ENCODE measurements at places on chromosomes 2 and 18.
A peak's percentile ranks its signal among the peaks of the same experiment; 100 is the strongest.

GRCh38 chr2:168935810-168936581 lies 34.9 kb downstream of the G6PC2 start:
- H3K4me3 ChIP-seq = no peak overlapping the region
- no peaks in the 10 kb centered on the region for H3K27me3 ChIP-seq
- DNase-seq = no peak

DNA sequence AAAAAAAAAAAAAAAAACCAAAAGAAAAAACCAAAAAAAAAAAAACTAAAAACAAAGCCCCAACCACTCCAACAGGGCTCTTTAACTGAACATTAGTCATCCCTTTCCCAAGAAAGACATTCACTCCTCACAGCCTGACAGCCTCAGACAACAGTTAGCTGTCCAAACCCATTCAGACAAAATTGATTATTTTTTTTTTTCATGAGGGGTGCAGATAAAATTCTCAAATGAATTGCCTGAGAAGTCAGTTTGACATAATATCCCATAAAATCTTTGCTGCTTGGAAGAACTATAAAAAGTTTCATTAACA lies 206.1 kb upstream of the REV1 start:
- no peak overlapping the region for H3K27ac ChIP-seq
- H3K36me3 ChIP-seq = no peaks in the 10 kb centered on the region
- no peak overlapping the region for H3K4me3 ChIP-seq
- DNase-seq = no peak

DNA sequence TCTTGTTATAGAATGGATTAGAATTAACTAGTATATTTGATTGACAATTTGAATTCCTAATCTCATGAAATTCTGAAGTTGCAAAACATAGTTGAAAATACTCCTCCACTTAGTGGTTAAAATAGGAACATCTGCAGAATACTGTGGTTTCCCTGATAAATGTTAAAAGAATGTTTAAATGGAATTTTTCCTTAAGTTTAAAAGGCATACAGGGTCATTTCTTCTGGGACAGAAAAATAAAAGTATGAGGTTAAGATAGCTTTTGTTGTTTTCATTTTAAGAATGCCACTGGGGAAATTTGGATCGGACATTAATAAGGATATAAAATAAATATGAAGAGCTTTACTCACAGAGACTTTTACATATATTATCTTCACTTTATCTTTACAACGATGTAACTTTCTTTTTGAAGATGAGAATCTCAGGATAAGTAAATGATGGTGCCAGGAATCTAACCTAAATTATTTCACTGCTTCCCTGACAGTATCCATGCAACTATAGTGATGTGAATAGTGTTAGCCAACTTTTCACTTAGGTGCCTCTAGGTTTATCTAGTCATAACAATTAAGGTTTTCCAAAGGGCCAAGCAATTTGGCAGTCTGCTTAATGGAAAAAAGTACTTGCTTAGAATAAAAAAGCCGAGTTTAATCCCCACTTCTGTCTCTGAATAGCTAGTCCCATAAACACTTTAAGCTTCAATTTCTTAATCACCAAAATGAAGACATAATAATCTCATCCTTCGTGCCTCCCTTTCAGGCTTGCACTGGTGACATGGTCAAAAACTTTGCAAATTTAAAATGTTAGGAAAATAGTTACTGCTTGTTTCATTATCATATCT lies 151.8 kb upstream of the STK17B start:
- H3K36me3 ChIP-seq = no peaks in the 10 kb centered on the region
- H3K4me1 ChIP-seq = no peaks in the 10 kb centered on the region
- no peak overlapping the region for H3K4me3 ChIP-seq
- H3K27ac ChIP-seq = no peak overlapping the region

DNA sequence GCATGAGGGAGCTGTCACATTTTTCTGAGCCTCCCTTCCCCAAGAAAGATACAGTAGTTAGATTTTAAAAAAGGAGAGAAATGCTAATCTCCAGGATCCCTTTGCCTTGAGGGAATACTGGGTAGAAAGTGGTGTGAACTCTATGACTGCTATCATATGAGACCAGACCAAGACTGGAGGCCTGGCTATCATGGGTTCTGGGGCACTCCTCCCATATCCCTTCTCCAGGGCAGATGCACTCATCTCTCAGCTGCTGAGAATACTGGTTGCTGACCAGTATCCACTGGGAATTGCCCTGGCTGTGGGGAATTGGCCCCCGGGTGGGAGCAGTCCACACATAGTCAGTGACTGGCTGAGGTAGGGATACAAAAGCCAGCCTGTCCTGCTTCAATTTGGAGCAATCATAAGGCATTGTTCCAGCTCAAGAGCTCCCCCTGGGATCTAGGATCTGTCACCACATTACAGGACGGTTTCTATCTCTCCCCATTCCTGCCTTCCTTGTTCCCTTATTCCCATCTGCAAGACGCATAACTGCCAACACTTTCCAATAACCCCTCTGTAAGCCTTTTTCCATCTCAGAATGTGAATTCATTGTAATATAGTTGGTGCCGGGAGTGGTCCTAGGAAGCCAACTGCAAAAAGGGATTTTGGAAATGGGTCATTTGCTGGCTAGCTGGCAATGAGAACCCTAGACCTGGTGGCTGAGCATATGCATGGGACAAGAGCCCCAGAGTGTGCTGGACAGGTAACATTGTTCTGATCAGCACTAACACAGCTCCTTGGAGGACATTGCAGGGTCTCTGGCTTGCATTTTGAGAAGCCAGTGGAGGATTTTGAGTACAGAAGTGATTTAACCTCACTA lies 35.4 kb upstream of the REEP1 start:
- H3K4me1 ChIP-seq = peaks cover 10% of the 10 kb centered on the region
- no peak overlapping the region for H3K27ac ChIP-seq
- no peak for DNase-seq
- no peaks in the 10 kb centered on the region for H3K27me3 ChIP-seq

DNA sequence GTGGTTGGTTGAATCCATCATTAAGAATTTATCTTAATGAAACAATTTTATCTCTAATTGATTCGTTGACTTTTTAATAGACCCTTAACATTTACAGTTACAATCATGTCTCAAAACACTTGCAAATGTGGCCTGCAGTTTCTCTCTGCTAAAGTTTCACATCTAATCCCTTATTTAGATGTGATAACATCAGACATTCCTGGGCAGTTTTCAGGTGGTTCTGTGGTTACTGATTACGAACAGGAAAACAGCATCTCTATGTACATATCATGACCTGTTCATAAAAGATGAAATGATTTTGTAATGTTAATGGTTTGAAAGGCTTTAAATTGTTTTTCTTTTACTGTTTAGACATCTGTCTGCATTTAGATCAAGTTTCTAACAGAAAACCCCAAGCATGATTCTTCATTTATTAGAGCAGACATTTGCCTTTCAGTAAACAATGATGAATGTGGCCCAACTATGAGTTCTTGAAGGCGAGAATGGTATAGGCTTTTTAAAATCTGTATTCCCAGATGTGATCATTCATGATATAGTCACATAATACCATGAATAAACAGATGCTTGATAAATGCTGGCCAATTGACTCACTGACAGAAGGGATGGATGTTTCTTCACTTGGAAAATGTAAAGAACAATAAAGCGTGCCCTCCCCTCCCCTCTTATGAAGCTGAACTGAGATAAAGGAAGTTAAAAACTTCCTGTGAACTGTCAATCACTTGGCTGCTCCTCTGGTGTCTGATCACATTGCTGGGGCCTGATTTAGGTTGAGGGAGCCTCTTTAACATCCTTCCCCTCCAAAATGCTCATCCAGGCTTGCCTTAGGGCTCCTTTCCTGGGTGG lies 3.5 kb downstream of the CAPN14 start:
- H3K4me3 ChIP-seq = no peak overlapping the region
- no peaks in the 10 kb centered on the region for H3K27me3 ChIP-seq
- no peak overlapping the region for H3K27ac ChIP-seq
- no peak for DNase-seq

- H3K36me3 ChIP-seq = no peaks in the 10 kb centered on the region
- H3K27ac ChIP-seq = no peak overlapping the region
- no peak for DNase-seq
- H3K4me3 ChIP-seq = no peak overlapping the region
- H3K4me1 ChIP-seq = no peaks in the 10 kb centered on the region
- H3K27me3 ChIP-seq = no peaks in the 10 kb centered on the region
Observed at GRCh38 chr2:195094330-195094729, 562.7 kb upstream of the SLC39A10 start.

- H3K27ac ChIP-seq = no peak overlapping the region
- H3K36me3 ChIP-seq = no peaks in the 10 kb centered on the region
- no peaks in the 10 kb centered on the region for H3K27me3 ChIP-seq
- H3K4me3 ChIP-seq = no peak overlapping the region
- no peaks in the 10 kb centered on the region for H3K4me1 ChIP-seq
- DNase-seq = no peak
Observed at GRCh38 chr2:210157526-210157925, 13.7 kb downstream of the KANSL1L start.

GRCh38 chr2:64831134-64831976 lies 157.8 kb upstream of the SLC1A4 start:
- H3K4me3 ChIP-seq = no peak overlapping the region
- peak overlapping the region; percentile 27 for H3K27ac ChIP-seq
- H3K36me3 ChIP-seq = no peaks in the 10 kb centered on the region
- H3K4me1 ChIP-seq = no peaks in the 10 kb centered on the region

DNA sequence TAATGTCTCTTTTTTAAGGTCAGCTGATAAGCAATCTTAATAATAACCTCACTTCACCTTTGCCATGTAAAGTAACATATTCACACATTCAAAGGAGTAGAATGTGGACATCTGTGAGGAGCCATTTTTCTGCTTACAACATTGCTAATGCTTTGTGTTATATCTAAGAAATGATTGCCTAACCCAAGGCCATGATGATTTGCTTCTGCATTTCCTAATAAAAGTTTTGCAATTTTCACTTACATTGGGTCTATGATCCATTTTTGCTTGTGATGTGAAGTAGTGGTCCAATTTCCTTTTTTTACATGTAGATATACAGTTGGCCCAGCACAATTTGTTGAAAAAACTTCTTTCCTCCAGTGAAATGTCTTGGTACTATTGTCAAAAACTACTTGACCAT lies 22.0 kb downstream of the RELCH start:
- no peaks in the 10 kb centered on the region for H3K36me3 ChIP-seq
- no peak overlapping the region for H3K27ac ChIP-seq
- H3K27me3 ChIP-seq = no peaks in the 10 kb centered on the region
- H3K4me3 ChIP-seq = no peak overlapping the region
- H3K4me1 ChIP-seq = no peaks in the 10 kb centered on the region
- no peak for DNase-seq

- H3K36me3 ChIP-seq = no peaks in the 10 kb centered on the region
- no peaks in the 10 kb centered on the region for H3K27me3 ChIP-seq
- H3K4me1 ChIP-seq = no peaks in the 10 kb centered on the region
Observed at GRCh38 chr18:47719096-47719780, 211.2 kb downstream of the SMAD2 start.

DNA sequence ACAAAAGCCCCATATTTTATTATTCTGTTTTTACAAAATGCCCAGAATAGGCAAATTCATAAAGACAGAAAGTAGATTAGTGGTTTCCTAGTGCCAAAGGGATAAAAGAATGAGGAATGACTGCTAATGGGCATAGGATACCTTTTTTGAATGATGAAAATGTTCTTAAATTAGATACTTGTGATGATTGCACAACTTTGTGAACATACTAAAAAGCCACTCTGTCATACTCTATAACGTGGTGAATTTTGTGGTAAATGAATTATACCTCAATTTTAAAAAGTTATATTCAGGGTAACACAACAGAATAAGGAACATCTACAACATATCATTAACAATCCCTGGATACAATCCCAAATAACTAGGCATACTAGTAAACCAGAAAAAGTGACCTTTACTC lies 9.1 kb upstream of the FBLN7 start:
- no peak overlapping the region for H3K4me3 ChIP-seq
- H3K27me3 ChIP-seq = no peaks in the 10 kb centered on the region
- H3K4me1 ChIP-seq = no peaks in the 10 kb centered on the region
- H3K36me3 ChIP-seq = no peaks in the 10 kb centered on the region
- no peak for DNase-seq
- no peak overlapping the region for H3K27ac ChIP-seq

DNA sequence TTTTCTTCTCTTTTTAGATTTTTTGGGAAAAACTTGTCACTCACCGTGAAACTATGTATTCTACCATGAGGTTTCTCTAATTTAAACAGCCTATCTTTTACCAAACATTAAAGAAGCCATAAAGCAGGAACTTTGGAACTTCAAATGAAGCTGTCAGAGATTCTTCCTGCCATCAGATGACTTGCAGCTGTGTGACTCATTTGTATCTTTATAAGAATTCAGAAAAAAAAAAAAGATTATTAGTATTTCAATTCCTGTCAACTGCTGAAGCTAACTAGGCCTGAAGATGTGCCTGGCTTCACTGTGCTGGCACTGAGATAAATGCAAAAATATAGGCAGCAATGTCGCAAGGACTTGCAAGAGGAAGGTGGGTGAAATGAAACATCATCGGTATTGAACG lies 1399.1 kb upstream of the PIK3C3 start:
- no peak for DNase-seq
- no peak overlapping the region for H3K4me3 ChIP-seq
- H3K27me3 ChIP-seq = no peaks in the 10 kb centered on the region
- no peak overlapping the region for H3K27ac ChIP-seq
- H3K4me1 ChIP-seq = no peaks in the 10 kb centered on the region
- no peaks in the 10 kb centered on the region for H3K36me3 ChIP-seq

DNA sequence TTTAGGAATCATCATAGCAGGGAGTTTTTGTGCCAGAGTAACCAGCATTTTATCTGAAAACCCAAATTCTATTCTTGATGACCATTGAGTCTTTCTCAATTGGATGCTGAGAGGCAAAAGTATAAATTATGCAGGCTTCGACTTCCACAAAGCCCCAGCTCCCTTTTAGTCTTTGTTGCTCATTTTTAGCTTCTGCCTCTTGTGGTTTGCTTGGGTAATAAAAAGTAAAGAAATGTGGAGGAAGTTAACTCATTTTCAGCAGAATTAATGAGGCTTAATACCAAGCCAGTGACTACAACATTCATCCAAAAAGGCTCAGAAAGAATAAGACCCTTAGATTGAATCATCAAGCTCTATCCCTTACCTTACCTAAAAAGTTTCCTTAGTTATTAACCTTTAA lies 18.6 kb downstream of the ERMN start:
- H3K4me1 ChIP-seq = no peaks in the 10 kb centered on the region
- no peaks in the 10 kb centered on the region for H3K36me3 ChIP-seq
- H3K27ac ChIP-seq = no peak overlapping the region

DNA sequence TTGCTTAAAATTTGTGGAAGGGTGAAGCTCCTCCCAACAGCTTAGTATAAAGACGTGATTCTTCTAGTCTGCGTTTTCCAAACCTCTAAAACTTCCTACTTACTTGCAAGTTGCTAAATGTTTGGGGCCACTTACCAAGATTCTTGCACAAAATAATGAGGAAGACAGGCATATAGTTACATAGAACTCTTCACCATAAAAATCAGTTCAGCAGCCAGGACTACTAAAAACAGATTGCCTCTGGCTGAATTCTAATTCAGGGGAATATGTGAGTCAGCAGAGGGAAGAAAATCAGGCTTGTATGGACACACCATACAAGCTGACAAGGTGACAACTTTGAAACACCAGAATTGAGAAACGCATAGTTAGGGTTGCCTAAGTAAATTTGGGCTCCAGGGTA lies 2.8 kb upstream of the PEX13 start:
- H3K4me1 ChIP-seq = peaks cover 23% of the 10 kb centered on the region
- no peak overlapping the region for H3K4me3 ChIP-seq
- no peak for DNase-seq

Data from right lobe of liver (tissue), 6 donors.